ENCODE measurements at places on chromosomes 3 and 15.

GRCh38 chr15:66778716-66779115 is 76.7 kb downstream of the SMAD6 start:
- no peak for DNase-seq

DNA sequence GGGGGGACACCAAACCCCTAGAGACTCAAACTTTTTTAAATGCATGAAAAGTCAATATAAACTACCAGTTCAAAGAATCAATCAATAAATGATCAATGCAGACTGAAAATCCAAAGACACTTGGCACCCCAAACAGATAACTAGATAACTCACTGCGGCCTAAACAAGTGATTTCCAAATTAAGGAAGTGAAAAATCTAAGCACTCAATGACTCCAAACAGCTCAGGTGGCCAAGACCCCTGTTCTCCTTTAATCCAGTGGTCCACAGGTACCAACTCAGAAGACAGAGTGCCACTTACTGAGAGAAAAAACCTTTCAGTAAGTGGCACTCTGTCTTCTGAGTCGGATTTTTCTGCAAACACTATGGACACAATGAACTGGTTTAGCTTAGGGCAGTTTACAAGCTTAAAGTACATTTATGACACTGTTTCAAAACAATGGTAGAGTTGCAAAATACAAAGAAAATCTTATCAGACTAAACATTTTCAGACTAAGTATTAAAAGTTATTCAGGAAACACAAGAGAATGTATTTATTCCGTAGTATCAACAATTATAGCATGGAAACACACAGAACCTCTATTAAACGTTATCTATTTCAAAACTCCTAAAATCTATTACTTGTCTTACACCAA is 4.7 kb downstream of the DLG1 start:
- no peak for DNase-seq

DNA sequence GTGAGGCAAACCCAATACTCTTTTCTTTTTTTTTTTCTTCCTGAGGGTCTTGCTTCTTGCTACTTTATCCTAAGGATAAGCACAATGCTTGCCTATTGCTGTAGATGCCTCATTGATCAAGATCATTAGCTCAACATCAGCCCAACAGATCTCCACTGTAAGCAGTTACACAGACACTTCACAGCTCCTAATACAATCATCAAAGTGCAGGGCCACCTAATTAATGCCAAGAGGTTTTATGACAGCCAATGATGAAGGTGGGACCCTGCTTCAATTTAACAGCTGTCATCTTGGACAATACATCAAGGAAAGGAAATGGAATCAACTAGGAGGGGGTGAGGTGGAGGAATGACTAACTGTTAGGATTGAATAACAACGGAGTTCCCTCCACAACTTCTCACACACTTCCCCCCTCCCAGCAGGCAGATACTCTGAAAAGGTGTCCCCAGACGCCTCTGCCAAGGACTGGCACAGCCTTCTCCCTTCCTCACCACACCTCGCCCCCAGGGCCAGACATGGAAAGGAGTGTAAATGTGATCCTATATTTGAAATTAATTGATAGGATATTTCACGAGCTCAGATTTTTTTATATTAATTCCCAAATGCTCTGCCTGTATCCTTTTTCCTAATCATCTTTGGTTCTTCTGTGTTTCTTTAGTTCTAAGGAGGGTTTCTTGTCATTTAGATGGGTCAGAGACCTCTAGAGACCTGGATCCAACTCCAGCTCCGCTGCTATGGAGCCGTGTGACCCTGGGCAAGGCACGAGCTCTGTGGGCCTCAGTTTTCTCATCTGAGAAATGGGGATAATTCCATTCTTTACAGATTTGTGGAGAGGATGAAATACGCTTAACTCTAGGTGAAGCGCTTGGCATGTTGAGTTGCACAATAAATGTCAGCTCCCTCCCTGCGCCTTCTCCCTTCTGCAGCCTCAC is 1.2 kb downstream of the DCLK3 start:
- DNase-seq: peak; percentile 60

DNA sequence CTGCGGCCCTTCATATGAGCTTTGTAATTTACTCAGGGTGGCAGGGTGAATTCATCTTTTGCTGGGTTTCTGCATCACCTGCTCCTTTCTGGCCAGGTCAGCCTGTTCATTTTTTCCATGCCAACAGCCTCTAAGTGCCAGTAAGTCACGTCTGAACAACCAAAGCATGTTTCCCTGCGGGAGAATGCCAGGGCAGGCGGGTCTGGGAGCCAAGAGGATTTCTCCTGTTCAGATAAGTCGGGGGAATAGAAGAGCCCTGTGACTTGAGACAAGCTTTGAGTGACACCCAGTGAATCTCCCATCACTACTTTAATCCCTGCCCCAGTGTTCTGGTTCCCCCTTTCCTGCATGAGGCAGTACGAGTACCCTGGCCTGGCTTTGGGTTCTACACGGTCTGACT is 153.1 kb downstream of the PGPEP1L start:
- DNase-seq: no peak

- DNase-seq: peak; percentile 33
These were observed at the start of gene MTHFS for GRCh38 chr15:79896634-79897379. MTHFS (minus strand) TSS chr15:79897014; CDS start chr15:79896988, 26 bp downstream.

- no peak for DNase-seq
These were observed 13.6 kb downstream of the KLHL25 start for GRCh38 chr15:85781099-85781498.

GRCh38 chr15:61634837-61635236 is 405.7 kb upstream of the RORA start:
- no peak for DNase-seq

DNA sequence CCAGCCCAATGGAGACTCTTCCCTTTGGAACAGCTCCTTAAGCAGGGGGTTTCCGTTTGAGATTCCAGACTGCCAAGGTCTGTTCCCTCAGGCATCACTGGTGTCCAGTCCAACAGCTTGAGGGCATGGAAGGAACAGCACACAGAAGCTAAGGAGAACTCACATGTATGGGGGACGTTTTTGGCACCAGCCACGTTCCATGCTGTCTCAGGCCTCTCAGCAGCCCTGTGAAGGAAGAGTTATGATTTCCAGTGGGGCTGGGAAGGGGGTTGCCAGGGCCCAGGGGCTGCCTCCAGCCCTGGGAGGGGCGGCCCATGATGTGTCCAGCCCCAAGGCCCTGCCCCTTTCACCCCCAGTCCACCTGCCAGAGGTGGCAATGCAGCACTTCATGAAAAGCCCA is 7.5 kb upstream of the RHO start:
- no peak for DNase-seq

GRCh38 chr3:71309886-71310285 is 273.6 kb downstream of the FOXP1 start:
- DNase-seq: no peak

DNA sequence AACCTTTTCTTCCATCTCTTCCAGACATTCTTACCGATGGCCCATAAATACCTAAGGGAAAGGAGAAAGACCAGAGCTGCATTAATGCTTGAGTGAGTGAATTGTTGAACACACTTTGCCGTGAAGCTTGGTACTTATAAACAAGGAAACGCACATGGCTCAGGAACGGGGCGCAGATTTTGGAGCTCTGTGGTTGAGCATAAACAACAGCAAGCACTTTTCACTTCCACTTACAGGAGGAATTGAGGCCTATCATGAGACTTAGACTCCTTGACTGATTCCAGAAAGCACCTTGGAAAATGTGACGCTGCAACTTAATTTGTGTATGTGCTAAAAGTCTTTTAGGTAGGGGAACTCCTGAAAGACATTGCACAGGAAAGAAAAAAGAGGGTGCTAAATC is 197.5 kb upstream of the FEZF2 start:
- DNase-seq: no peak

DNA sequence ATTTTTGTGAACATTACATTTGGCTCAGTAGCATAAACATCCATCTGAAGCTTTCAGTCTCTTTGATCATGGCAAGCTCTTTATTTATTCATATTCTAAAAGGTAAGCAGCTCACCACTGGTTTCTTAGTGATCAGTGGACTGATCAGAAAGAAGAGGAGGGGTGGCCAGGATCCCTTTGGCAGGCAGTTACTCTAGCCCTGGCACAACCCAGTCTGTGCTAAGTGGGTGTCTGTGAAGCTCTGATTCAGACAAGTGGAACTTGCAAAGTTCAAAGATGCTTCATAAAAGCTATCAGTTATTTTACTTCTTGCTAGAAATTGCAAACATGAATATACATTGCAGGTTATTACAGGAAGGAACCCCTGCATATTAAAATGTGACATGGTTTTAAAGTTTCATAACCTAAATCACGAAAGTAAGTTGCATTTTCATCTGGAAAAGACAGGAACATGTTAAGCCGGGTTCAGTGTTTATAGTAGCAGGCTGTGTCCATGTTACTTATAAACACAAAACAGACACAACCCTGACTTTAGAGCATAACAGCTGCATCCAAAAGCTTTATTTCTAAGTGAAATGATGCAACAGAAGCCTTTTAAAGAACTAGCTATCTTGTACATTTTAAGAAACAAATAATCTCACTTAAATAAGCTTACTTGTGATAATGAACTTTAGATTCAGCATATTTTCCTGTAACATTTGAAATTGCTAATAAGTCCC is 785.3 kb downstream of the MCTP2 start:
- no peak for DNase-seq

- no peak for DNase-seq
These were observed 8.4 kb downstream of the CD200 start for GRCh38 chr3:112341386-112341785.

DNA sequence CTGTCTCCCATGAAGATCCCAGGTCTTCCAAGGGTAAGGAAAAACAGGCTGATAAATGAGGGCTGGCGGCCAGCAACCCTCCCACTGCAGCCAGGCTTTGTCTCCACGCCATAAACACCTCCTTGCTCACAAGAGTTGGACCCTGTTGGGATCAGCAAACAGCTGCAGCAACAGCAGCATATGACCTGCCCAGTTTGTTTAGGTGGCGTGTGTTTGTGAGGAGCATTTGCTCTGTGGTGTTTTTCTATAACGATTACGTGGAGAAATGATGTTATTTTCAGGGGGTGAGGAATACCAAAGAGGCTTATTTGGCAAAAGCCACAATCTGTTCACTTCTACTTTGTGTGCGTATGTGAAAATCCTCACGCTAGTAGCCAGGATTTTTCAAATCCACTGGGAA is 58.5 kb downstream of the RFTN1 start:
- DNase-seq: peak; percentile 25

- DNase-seq: no peak
These were observed 305.1 kb downstream of the CACNA2D3 start for GRCh38 chr3:54427501-54427900.

DNA sequence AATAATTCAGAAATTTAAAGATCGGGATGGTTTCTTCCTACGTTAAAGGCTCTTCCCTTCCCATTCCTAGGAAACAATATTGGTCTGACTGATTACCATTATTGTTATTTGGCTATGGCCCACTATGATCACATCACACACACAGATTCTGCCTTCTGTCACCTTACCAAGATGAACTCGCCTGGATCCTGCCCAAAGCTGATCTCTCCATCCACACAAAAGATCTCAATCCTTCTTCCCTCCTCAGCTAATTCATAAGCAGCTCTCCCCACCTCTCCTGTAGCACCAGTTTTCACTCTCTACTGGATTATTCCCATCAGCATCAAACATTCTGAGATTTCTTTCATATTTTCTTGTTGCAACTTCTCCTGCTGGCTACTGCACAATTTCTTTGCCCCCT is 25.0 kb downstream of the PLCL2 start:
- no peak for DNase-seq

- no peak for DNase-seq
These were observed 43.6 kb downstream of the DNAH12 start for GRCh38 chr3:57500506-57500905.

GRCh38 chr3:98114264-98114663 is 16.3 kb upstream of the OR5H1 start:
- no peak for DNase-seq

- peak; percentile 35 for DNase-seq
These were observed 20.9 kb downstream of the CD276 start for GRCh38 chr15:73704869-73705645.

DNA sequence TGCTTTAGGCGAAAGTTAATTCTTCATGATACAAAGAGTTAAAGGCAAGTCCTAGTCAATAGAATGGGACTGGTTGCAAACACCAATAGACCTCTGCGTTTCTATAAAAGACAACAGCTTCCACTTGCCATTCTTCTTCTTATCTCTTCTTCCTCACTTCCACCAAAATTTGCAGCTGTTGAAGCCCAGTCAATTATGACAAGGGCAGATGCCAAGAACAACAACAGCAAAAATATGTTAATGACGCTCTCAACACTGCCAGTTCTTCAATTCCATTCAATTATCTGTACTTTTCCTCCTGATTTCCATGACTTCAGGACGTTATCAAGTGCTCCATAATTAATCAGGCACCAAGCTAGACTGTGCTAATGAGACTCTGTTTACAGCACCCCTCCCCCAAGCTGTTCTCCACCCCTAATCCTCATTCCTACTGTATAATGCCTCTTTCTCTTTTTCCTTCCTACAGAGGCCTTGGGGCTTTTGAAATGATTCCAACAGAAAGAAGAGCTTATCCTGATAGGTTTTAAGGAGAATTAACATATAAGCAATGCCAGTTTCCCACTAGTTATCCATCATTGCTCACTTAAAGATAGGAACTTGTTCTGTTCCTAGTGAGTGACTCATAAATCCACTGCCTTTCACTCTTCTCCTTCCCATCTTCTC is 1160.5 kb downstream of the IGSF11 start:
- peak; percentile 74 for DNase-seq

- DNase-seq: no peak
These were observed 225.8 kb upstream of the ALCAM start for GRCh38 chr3:105140899-105141367.

- DNase-seq: no peak
These were observed 12.9 kb downstream of the OPA1 start for GRCh38 chr3:193605876-193606275.

DNA sequence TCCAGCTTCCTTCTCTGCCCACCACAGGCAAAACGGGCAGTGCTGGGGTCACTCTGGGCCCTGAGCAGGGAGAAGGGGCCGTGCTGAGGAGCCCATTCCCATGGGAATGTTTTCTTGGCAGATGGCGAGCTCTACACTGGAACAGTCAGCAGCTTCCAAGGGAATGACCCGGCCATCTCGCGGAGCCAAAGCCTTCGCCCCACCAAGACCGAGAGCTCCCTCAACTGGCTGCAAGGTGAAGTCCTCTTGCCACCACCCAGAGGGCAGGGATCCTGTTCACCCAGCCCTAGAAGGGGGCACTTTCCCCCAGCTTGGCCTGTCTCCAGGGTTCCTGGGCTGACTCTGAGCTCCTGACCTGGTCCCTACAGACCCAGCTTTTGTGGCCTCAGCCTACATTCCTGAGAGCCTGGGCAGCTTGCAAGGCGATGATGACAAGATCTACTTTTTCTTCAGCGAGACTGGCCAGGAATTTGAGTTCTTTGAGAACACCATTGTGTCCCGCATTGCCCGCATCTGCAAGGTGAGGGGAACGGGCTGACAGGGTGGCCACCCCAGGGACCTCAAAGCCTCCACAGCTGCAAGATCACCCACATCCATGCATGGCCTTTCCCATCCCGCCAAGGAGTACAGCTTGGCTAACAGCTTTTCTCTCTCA is 12.4 kb downstream of the CIB1 start:
- DNase-seq: peak; percentile 60

All from NCI-H524 treated with DMSO at 0.1 percent for 48 hours (cell line).